ENCODE measurements at places on chromosomes 1 and 21.

- H3K27me3 ChIP-seq = no peaks in the 10 kb centered on the region
- H3K36me3 ChIP-seq = no peaks in the 10 kb centered on the region
- H3K4me3 ChIP-seq = no peak overlapping the region
- no peak overlapping the region for H3K27ac ChIP-seq
- no peak for DNase-seq
- H3K4me1 ChIP-seq = no peaks in the 10 kb centered on the region
Measured at GRCh38 chr1:233394860-233395717, 67.6 kb downstream of the MAP3K21 start.

- no peaks in the 10 kb centered on the region for H3K36me3 ChIP-seq
- H3K4me1 ChIP-seq = peaks cover 8% of the 10 kb centered on the region
- H3K27ac ChIP-seq = no peak overlapping the region
- no peaks in the 10 kb centered on the region for H3K27me3 ChIP-seq
- DNase-seq = no peak
Measured at GRCh38 chr1:65059930-65060538, 88.0 kb upstream of the AK4 start.

DNA sequence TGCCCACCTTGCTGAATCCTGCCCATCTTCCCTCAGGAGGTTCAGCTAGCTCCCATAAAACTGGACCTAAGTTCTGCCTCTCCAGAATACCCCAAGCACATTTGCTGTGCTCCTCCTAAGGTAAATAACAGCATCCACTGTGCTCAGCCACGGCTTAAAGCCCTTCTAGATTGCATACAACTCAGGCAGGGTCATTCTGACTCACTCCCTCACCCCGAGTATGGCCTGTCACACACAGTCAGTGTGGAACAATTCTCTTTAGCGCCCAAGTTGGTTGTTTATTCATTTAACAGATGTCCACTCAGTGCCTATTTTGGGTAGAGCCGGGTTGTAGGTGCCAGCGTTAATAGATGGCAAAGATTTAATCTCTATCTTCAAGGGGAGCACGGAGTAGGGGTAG, 147.5 kb upstream of the EDN2 start:
- H3K4me1 ChIP-seq = no peaks in the 10 kb centered on the region
- no peaks in the 10 kb centered on the region for H3K36me3 ChIP-seq
- H3K27me3 ChIP-seq = no peaks in the 10 kb centered on the region
- no peak for DNase-seq
- H3K27ac ChIP-seq = no peak overlapping the region

GRCh38 chr1:178532392-178532791, 19.5 kb downstream of the TEX35 start:
- H3K36me3 ChIP-seq = no peaks in the 10 kb centered on the region
- no peaks in the 10 kb centered on the region for H3K4me1 ChIP-seq
- H3K27me3 ChIP-seq = no peaks in the 10 kb centered on the region

GRCh38 chr1:10735563-10736305, 60.7 kb downstream of the CASZ1 start:
- no peak overlapping the region for H3K27ac ChIP-seq
- H3K4me3 ChIP-seq = no peak overlapping the region
- no peaks in the 10 kb centered on the region for H3K27me3 ChIP-seq

GRCh38 chr1:26082020-26082350, 14.6 kb upstream of the TRIM63 start:
- no peaks in the 10 kb centered on the region for H3K27me3 ChIP-seq
- H3K27ac ChIP-seq = no peak overlapping the region
- H3K4me3 ChIP-seq = no peak overlapping the region
- DNase-seq = no peak
- H3K36me3 ChIP-seq = no peaks in the 10 kb centered on the region

- no peak overlapping the region for H3K4me3 ChIP-seq
- no peak for DNase-seq
- H3K36me3 ChIP-seq = peaks cover 2% of the 10 kb centered on the region
- H3K4me1 ChIP-seq = peaks cover 30% of the 10 kb centered on the region
- no peaks in the 10 kb centered on the region for H3K27me3 ChIP-seq
- H3K27ac ChIP-seq = no peak overlapping the region
Measured at GRCh38 chr1:151828921-151829320, 2.7 kb downstream of the RORC start.

DNA sequence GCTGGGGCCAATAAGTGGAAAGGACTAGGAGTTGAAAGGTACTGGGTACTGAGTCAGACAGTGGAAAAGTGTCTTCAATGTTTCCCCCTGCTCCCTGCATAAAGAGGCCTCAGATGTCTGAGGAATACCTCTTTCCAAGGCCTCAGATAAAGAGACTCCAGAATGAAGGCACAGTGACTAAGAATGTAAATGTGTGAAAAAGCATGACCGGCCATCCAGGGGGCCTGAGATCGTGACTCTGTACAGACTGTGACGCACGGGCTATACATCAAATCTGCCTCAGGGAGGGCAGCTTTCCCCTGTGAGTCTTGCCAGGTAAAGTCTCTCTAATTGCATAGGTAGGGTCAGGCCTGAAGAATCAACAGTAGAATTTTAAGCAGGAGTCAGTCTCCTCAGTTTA, 1690.5 kb downstream of the KCNT2 start:
- H3K4me1 ChIP-seq = no peaks in the 10 kb centered on the region
- no peaks in the 10 kb centered on the region for H3K36me3 ChIP-seq
- H3K27me3 ChIP-seq = no peaks in the 10 kb centered on the region

DNA sequence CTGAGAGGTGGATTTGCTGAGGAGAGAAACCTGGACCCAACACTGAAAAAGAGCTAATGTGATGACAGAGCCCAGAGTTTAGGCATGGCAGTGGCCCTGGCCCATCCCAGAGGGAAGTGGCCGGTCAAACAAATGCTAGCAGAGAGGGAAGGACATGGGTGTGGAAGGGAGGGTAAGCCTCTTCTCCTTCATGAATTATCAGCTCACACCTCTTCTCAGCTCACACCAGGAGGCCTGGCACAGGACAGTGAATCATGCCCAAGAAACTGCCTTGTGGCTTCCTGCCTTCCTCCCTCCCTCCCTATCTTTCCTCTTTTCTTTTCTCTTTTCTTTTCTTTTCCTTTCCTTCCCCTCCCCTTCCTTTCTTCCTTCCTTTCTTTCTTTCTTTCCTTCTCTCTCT, 1.3 kb upstream of the SPRR3 start:
- no peaks in the 10 kb centered on the region for H3K36me3 ChIP-seq
- DNase-seq = no peak
- H3K4me1 ChIP-seq = no peaks in the 10 kb centered on the region
- H3K27me3 ChIP-seq = no peaks in the 10 kb centered on the region
- H3K4me3 ChIP-seq = no peak overlapping the region
- H3K27ac ChIP-seq = no peak overlapping the region

DNA sequence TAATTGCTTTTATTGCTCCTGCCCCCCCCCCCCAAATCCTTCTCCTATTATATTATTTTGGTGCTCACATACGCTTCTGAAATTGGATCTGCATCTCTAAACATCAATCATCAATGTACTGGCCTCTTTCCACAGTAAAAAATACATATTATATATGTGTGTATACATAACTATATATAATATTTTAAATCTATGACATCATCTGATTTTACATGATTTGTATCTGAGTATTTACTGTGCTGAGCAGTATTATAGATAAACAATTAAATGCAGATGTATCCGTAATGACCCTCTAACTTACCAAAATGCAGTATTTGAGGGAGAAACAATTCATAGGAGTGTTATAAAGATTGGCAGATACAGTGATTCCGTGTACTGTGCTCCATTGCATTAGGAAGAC, 832 bp downstream of the PLPPR4 start:
- no peak for DNase-seq
- no peaks in the 10 kb centered on the region for H3K4me1 ChIP-seq
- no peaks in the 10 kb centered on the region for H3K27me3 ChIP-seq
- H3K27ac ChIP-seq = no peak overlapping the region
- H3K4me3 ChIP-seq = peak overlapping the region; percentile 43

DNA sequence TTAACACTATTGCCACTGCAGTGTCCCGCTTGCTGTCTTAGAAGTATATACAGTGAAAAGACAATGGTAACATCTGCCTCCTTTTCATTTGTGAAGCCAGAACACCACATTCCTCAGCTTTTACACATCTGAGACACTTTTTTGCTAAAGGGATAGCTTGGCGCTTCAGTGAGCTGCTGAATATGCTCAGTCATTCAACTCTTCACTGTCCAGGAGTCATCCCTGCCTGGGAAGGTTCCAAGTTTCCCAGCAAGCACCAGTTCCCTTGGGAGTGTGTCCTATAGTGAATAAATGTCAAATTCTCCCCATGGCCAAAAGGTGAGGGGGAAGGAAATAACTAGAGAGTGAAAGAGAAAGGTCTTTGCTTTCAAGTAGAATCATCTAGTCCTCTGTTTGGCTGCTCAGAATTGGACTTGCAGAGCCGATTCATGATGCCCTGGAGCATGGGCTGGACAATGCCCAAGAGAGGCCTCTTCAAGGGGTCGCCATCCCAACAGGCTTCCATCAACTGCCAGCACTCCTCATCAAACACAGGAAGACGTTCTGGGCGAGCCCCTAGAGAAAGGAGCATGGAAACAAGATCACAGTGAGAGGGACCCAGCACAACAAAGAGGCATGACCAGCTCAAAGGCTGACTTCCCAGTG, 25.5 kb upstream of the RBBP5 start:
- H3K27me3 ChIP-seq = no peaks in the 10 kb centered on the region
- peaks cover 4% of the 10 kb centered on the region for H3K4me1 ChIP-seq
- peaks cover 3% of the 10 kb centered on the region for H3K36me3 ChIP-seq
- no peak overlapping the region for H3K4me3 ChIP-seq
- DNase-seq = no peak

DNA sequence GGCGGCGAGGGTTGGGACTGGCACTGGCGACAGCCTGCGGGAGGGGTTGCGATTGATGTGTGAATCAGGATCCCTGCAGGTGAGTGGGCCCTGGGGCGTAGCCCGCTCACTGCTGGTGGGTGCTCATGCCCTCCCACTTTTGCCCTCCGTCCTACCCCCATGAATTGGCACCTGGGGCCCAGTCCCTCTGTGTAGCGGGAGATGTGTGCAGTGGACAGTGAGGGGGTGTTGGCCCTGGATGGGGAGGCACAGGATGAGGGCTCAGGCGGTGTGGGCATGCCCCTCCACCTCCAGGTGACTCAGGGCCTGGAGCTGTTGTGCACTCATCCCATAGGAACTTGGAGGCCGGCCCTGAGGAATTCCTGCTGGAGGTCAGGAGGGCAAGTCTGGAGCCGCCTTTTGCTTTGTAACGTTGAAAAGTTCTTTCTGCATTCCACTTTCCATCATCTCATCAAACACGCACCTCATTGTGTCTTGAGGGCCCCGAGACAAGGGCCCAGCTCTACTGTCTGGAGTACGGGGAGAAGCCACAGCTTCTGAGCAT, 3.0 kb downstream of the PEAR1 start:
- no peaks in the 10 kb centered on the region for H3K27me3 ChIP-seq
- no peak overlapping the region for H3K27ac ChIP-seq
- H3K36me3 ChIP-seq = no peaks in the 10 kb centered on the region
- no peak overlapping the region for H3K4me3 ChIP-seq
- no peak for DNase-seq

GRCh38 chr1:24739241-24739640, 6.0 kb upstream of the CLIC4 start:
- H3K27me3 ChIP-seq = no peaks in the 10 kb centered on the region
- no peaks in the 10 kb centered on the region for H3K4me1 ChIP-seq
- no peaks in the 10 kb centered on the region for H3K36me3 ChIP-seq
- H3K4me3 ChIP-seq = no peak overlapping the region
- DNase-seq = no peak

GRCh38 chr21:41766883-41767605, at the start of gene RIPK4:
RIPK4 (minus strand) TSS chr21:41767052; CDS start chr21:41767041, 11 bp downstream.
- no peaks in the 10 kb centered on the region for H3K27me3 ChIP-seq
- peak within 1 kb of the TSS; percentile 79 for H3K4me3 ChIP-seq
- H3K36me3 ChIP-seq = no peaks in the 10 kb centered on the region
- peak; percentile 89 for DNase-seq
- H3K27ac ChIP-seq = peak within 1 kb of the TSS; percentile 96

- H3K27me3 ChIP-seq = no peaks in the 10 kb centered on the region
- no peaks in the 10 kb centered on the region for H3K36me3 ChIP-seq
- H3K4me1 ChIP-seq = no peaks in the 10 kb centered on the region
- no peak overlapping the region for H3K27ac ChIP-seq
Measured at GRCh38 chr1:81305997-81306452, 494.7 kb upstream of the ADGRL2 start.

- no peaks in the 10 kb centered on the region for H3K36me3 ChIP-seq
- no peak overlapping the region for H3K27ac ChIP-seq
- H3K4me3 ChIP-seq = no peak overlapping the region
Measured at GRCh38 chr1:204742676-204743251, 57.2 kb upstream of the LRRN2 start.

DNA sequence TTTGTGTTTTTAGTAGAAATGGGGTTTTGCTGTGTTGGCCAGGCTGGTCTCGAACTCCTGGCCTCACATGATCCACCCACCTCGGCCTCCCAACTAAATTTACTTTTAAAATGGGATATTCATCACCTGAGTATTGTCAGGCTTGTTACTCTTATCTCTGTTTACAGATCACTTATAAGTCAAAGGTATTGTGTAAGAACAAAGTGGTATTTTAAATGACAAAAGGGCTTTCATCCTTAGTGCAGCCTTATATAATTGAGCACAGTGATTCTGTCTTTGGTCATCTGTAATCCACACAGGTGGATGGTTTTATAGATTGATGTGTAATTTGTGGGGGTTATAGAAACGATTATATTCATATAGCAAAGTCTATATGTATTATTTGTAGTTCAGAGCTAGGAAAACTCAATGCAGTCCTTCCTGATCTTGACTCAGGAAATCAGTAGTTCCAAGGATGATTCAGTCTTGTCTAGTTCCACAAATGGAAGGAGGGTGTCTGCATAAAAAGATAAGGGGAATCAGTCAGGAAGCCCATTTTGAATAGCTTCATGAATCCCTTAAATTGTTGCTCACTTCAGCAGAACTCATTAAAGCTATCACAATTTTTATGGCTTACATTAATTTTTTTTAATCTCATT, 34.6 kb downstream of the STXBP3 start:
- H3K4me1 ChIP-seq = no peaks in the 10 kb centered on the region
- peaks cover 2% of the 10 kb centered on the region for H3K36me3 ChIP-seq
- H3K27me3 ChIP-seq = no peaks in the 10 kb centered on the region

Measured in pancreas (tissue), 10 donors.